Left renal pelvis (tissue), 4 donors: ENCODE measurements at places on chromosomes 7 and 10. TPM values are rescaled to one million over a fixed set of nuclear protein-coding genes. Genes with fewer than 3 reads are reported as not detected.
A peak's percentile ranks its signal among the peaks of the same experiment; 100 is the strongest.

- DNase-seq = no peak
These were observed 241.4 kb upstream of the NPVF start for GRCh38 chr7:25469669-25470068.

GRCh38 chr7:152956006-152956405, 196.5 kb downstream of the ACTR3B start:
- no peak for DNase-seq

- no peak for DNase-seq
These were observed 7.0 kb upstream of the DLX6 start for GRCh38 chr7:96998333-96998732.

GRCh38 chr7:74056096-74056915, 27.3 kb upstream of the LIMK1 start:
- DNase-seq = no peak

GRCh38 chr7:121107923-121108498, 119.5 kb downstream of the CPED1 start:
- peak; percentile 62 for DNase-seq

GRCh38 chr7:50391386-50391785, 58.8 kb downstream of the FIGNL1 start:
- DNase-seq = no peak

GRCh38 chr7:133551466-133551865, 298.6 kb downstream of the EXOC4 start:
- no peak for DNase-seq

DNA sequence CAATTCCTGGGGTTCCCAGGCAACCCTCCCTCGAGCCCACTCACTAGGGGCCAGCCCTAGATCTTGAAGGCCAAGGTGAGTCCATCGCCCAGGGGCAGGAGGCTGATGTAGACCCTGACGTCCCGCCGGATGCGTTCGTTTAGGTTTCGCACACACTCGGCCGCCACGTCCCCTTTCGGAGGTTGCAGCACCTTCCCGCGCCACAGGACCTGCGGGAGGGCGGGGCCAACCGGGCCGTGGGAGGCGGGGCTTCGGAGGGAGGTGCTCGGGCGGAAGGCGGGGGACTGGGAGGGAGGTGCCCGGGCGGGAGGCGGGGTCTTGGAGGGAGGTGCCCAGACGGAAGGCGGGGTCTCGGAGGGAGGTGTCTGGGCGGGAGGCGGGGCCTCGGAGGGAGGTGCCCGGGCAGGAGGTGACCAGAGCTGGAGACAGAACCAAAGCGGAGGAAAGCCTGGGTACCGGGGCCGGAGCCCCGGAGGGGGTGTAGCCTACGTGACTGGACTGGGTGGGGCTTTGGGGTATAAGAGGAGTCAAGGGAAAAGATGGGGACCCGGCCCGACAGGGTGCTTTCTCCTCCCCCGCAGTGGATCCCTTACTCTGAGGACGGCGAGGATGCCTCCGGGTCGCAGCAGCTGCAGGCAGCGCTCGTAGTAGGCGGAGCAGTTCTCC, 1.6 kb downstream of the COMTD1 start:
- DNase-seq = no peak

DNA sequence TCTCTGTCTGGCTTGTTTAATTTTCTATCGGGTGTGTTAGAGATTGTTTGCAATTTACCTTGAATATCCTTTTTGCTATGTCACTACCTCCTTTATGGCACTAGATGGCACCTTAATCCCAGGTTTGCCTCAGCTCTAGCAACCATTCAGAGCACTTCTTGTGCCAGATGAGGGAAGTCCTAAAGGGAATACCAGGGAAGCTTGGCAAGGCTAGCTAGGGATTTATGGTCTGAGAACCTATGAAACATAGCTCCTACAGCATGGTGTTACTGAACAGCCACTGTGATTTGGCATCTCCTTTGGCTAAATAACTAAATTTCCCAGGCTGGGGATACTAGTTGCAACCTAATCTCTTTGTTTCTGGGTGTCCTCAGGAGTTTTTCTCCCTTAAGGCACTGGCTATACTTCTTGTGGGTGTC, 69.0 kb upstream of the VOPP1 start:
- peak; percentile 53 for DNase-seq

- no peak for DNase-seq
These were observed 41.6 kb upstream of the FHIP2A start for GRCh38 chr10:114779803-114780576.

GRCh38 chr7:137932881-137933269, 69.0 kb downstream of the CREB3L2 start:
- DNase-seq = no peak

DNA sequence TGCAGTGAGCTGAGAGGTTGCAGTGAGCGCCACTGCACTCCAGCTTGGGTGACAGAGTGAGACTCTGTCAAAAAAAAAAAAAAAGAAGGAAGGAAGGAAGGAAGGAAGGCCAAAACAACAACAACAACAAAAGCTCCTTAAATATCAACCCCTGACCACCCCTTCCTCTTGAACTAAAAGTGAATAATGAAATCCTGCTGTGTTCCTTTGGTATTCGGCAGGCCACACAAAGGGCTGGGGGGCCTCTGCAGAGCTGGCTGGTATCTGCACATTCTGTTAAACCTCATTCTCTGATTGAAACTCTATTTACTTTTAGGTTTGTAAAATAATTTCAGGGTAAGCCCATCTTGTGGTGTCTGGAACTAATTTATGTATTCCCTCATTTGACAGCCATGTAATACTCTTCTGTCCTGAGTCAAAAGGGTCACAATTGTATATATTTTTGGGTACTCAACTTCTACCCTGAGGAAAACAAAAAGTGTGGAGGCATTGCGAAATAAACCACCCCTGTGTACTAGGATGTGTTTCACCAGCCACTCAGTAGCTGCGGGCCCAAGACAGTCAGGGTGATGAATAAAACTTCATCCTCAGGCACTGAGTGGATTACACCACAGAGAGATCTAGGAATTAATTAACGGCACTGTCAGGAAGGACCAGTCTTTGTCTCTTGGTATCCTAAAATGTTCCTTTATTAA, 446.4 kb upstream of the PFKP start:
- DNase-seq = no peak

- DNase-seq = no peak
These were observed 280.3 kb upstream of the PODXL start for GRCh38 chr7:131836733-131837132.

GRCh38 chr7:156515911-156516790, 124.4 kb upstream of the RNF32 start:
- peak; percentile 22 for DNase-seq

- DNase-seq = no peak
These were observed 954.9 kb downstream of the CNTNAP2 start for GRCh38 chr7:147071536-147071935.

DNA sequence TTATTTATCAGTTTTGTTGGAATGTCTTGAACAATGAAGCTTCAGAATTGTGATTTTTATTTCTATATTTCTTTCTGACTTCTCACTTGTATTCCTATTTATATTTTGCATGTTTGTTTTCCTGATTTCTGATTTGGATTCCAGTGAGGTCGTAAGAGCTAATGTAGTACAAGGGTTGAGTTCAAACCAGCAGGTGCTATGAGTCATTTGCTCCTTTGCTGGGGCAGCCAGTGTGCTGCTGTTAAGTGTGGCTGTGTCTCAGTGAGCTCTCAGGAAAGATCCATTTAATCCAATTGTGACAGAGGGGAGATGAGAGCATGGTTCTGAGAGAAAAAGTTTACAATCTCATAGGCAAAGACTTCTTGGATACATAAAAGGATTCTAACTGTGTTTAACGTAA, 48.6 kb downstream of the MCU start:
- DNase-seq = no peak

- DNase-seq = no peak
These were observed 65.8 kb upstream of the PRSS58 start for GRCh38 chr7:142323706-142324105.

- no peak for DNase-seq
These were observed 9.3 kb upstream of the PRSS1 start for GRCh38 chr7:142739923-142740492.

DNA sequence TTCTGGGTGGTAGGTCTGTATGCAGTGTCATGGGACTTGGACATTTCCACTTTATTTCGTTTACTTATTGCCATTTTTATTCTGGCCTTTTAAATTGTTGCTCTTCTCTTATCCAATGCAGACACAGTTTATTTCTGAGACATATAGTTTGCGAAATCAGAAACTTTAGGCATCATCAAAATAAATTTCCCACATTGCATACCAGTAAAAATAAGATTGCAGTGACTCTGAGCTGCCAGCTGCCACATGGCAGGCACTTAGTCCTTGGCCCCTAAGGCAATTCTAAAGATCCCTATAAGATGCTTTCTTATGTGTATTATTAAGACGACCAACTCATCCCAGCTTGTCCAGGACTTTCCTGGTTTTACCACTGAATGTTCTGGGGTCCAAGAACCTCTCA, 81.8 kb upstream of the ANKRD1 start:
- no peak for DNase-seq

- no peak for DNase-seq
These were observed 3.7 kb upstream of the ABHD11 start for GRCh38 chr7:73742338-73742752.

DNA sequence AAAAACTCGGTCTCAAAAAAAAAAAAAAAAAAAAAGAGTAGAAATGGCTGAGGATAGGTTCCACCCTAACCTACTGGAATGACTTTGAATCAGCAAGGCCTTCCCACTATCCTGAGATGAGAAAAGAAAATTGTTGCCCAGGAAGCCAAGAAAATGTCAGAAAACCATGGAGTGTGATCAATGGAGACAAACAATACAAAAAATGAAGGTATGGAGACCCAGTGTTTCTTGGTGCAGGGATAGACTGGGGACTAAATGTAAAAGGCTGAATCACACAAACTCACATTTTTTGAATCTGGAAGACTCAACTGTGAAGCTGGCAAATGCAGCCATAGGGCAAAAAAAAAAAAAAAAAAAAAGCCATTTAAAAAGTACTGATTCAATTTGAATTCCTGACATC, 364.3 kb upstream of the ANKRD30A start:
- no peak for DNase-seq

DNA sequence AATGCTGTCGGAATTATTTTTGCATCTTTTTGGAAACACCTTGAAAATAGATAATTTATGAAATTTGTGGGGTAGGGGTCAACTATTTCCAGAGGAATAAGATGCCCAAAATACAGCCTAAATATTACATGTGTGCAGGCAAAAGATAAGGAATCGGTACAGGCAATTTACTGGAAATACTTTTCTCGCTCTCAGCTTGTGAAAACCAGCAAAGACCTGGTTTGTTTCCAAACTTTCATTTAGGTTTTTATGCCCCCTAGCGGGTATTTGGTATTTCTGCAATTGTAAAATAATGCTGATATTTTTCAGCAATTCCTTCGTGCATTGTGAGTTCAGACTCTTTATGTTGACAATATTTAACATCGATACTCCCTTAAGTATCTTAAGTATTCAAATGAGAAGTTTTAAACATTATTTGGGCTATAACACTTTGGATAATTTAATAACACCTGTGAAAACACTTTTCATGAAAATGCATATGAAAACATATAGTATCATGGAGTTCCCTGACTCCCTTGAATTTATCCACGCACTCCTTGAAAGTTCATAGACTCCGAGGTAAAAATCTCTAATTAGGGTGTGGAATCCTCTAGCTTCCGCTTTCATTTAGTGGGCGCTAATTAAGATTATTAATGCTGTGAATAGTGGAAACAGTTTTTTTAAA, 132.4 kb downstream of the TSPAN12 start:
- DNase-seq = no peak

NXPH1 gene
- 0.22 TPM for polyA plus RNA-seq

GARS1 gene
- polyA plus RNA-seq = 80.8 TPM

GSAP gene
- 12.8 TPM for polyA plus RNA-seq

CALML5 gene
- polyA plus RNA-seq = not detected

EPO gene
- not detected for polyA plus RNA-seq

SSC4D gene
- polyA plus RNA-seq = 3.7 TPM

ZNHIT1 gene
- 54.2 TPM for polyA plus RNA-seq

CAMK2B gene
- polyA plus RNA-seq = 3.2 TPM

VIPR2 gene
- polyA plus RNA-seq = 13.3 TPM

RNLS gene
- polyA plus RNA-seq = 14.7 TPM

ASB10 gene
- polyA plus RNA-seq = not detected

ERVW-1 gene
- 2.1 TPM for polyA plus RNA-seq

CARD11 gene
- polyA plus RNA-seq = 2.3 TPM

GIMAP5 gene
- 3.2 TPM for polyA plus RNA-seq

SYT15 gene
- polyA plus RNA-seq = 7.3 TPM

GPR37 gene
- 1.2 TPM for polyA plus RNA-seq

PLXDC2 gene
- polyA plus RNA-seq = 29.1 TPM

PNLIPRP1 gene
- not detected for polyA plus RNA-seq

TET1 gene
- polyA plus RNA-seq = 11.6 TPM
